ENCODE measurements at places on chromosomes 11 and 22.

DNA sequence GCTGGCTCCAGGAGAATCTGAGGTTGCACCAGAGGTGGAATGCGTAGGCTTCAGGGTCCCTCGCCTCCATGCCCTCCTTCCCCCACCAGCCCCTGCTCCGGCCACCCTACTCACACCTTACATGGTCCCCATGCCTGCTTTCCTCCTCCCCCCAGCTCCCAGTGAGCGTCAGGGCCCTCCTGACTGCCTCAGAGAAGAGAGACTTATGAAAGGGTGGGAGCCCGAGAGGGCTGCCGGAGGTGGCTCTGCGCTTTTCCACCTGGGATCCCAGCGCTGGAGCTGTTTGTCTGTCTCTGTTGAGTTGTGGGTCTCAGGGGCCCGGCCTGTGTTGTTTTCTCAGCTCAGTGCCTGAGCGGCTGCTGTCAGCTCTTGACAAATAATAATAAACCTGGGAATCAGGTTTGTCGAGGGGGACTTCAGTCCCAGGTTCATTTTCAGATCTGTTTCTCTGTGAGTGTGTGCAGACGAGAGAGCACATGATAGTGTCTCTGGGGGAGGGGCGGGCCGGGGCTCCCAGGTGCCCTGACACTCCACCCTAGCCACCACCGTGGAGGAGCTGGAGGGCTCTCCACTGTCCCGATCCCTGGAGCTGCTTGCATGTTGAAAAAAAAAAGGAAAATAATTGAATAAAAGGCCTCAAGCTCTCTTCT is 153.7 kb downstream of the FEZ1 start:
- DNase-seq, result no peak

GRCh38 chr11:115476463-115477286 is 27.5 kb downstream of the CADM1 start:
- no peak for DNase-seq

GRCh38 chr11:47233051-47233450 is 15.6 kb downstream of the ACP2 start:
- DNase-seq, result no peak

DNA sequence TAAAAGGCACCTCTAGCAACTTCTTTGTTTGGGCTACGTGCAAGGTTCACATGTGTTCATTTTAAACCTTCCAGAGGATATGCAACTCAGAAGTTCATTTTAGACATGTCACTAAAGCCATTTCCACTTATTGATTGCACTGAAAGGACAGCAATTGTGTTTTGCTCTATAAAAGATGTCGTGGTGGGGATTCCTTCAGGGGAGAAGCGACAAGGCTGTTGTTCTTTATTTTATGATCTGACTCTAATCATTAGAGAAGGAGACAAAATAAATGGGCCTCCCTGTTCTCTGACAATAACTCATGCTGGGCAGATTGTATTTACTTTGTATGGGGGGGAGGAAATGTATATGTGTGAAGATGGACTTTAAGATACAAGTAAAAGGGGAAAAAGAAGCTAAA is 370.1 kb upstream of the ARHGAP42 start:
- no peak for DNase-seq

DNA sequence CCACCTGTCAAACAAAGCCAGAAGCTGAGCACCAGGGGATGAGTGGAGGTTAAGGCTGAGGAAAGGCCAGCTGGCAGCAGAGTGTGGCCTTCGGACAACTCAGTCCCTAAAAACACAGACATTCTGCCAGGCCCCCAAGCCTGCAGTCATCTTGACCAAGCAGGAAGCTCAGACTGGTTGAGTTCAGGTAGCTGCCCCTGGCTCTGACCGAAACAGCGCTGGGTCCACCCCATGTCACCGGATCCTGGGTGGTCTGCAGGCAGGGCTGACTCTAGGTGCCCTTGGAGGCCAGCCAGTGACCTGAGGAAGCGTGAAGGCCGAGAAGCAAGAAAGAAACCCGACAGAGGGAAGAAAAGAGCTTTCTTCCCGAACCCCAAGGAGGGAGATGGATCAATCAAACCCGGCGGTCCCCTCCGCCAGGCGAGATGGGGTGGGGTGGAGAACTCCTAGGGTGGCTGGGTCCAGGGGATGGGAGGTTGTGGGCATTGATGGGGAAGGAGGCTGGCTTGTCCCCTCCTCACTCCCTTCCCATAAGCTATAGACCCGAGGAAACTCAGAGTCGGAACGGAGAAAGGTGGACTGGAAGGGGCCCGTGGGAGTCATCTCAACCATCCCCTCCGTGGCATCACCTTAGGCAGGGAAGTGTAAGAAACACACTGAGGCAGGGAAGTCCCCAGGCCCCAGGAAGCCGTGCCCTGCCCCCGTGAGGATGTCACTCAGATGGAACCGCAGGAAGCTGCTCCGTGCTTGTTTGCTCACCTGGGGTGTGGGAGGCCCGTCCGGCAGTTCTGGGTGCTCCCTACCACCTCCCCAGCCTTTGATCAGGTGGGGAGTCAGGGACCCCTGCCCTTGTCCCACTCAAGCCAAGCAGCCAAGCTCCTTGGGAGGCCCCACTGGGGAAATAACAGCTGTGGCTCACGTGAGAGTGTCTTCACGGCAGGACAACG is 11.7 kb downstream of the CXCR5 start:
- no peak for DNase-seq

- no peak for DNase-seq
These were observed 21.7 kb upstream of the SLN start for GRCh38 chr11:107733518-107733917.

- DNase-seq, result no peak
These were observed at the start of gene NXPE1 for GRCh38 chr11:114559425-114560310. TSS of gene NXPE1 (minus strand) at chr11:114559881. CDS start at chr11:114551201, 8,680 bp downstream.

Data from stimulated activated CD8-positive, alpha-beta memory T cell treated with anti-CD3 and anti-CD28 coated beads, Interleukin-4, amount 100 ng/mL, for 24 hours (primary cell).